ENCODE measurements at places on chromosomes 7 and 10.
A peak's percentile ranks its signal among the peaks of the same experiment; 100 is the strongest.

GRCh38 chr7:154844955-154845354 is 158.0 kb downstream of the PAXIP1 start:
- no peak for DNase-seq

DNA sequence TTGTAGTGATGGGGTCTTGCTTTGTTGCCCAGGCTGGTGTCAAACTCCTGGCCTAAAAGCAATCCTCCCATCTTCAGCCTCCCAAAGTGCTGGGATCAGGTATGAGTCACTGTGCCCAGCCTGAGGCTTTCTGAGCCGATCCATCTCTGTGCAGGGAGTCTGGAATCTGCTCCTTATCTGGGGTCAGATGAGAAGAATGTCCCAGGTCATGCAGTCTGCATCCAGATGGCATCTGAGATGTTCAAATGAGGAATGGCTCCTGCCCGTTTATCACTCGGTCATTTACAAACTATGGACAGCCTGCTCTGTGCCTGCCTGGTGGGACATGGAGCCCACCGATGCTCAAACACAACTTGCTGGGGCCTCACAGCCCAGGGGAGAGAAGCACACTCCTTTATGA is 11.1 kb upstream of the SLC18A3 start:
- DNase-seq, result no peak

GRCh38 chr7:34357068-34357467 is 300.9 kb upstream of the NPSR1 start:
- DNase-seq, result no peak

- DNase-seq, result no peak
These were observed 1050.7 kb downstream of the SORCS3 start for GRCh38 chr10:105691811-105692210.

- no peak for DNase-seq
These were observed 168.0 kb downstream of the SORCS1 start for GRCh38 chr10:106996510-106996909.

DNA sequence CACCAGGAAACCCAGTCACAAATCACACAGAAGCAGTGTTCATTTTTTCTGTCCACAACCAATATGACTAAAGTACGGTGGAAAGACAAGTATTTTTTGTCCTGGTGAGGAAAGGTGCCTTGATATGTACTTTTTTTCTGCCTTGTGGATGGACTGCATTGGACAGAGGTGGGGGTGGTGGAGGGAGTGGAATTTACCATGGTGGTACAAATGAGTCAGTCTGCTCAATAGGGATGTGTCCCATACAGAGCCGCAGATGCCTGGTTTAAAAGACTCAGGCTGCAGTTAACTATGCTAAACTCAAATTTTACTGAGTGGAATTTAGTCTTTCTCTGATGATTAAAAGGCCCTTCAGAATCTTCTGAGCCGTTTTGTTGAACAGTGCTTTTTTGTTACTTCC is 674.5 kb upstream of the GALNT17 start:
- peak; percentile 13 for DNase-seq

GRCh38 chr10:116444527-116445142 is 17.0 kb downstream of the PNLIPRP3 start:
- peak; percentile 31 for DNase-seq

DNA sequence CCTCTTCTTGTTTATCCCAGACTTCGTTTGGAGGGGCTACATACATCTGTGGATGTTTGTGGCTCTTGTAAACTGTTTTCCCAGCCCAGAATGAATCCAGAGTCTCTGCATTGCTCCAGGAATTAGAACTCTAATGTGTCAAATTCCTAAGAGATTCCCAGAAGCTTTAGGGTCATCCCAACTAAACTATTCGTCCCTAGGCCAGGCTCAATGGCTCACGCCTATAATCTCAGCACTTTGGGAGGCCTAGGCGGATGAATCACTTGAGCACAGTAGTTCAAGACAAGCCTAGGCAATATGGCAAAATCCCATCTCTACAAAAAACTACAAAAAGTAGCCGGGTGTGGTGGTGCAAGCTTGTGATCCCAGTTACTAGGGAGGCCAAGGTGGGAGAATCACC is 28.5 kb downstream of the ARHGAP19 start:
- no peak for DNase-seq

DNA sequence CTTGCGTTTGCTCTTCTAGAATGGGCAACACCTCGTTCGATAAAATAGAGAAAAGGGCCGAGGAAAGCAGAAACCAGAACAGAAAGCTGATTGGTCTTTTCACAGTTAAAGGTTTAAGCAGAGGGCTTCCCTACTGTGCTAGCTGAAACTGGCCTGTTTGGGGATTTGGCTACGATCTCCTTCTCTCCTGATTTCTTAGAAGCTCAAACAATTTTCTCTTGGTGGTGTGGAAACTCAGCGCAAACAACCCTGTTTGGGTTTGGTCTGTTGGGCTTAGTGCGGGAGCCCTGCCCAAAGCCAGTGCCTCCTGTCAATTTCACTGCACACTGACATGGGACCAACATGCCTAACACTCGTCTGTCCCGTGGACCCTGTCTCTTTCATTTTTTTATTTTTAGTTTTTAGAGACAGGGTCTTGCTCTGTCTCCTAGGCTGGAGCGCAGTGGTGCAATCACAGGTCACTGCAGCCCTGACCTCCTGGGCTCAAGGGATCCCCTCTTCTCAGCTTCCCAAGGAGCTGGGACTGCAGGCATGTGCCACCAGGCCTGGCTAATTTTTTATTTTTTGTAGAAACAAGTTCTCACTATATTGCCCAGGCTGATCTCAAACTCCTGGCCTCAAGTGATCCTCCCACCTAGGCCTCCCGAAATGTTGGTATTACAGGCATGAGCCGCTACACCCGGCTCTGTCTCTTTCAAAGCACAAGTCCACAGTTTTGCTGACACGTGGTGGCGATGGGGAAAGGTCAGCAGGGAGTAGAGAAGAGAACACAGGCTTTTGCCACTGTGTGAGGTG is 16.5 kb upstream of the BNIP3 start:
- no peak for DNase-seq
